ENCODE measurements at places on chromosomes 7 and 10.

DNA sequence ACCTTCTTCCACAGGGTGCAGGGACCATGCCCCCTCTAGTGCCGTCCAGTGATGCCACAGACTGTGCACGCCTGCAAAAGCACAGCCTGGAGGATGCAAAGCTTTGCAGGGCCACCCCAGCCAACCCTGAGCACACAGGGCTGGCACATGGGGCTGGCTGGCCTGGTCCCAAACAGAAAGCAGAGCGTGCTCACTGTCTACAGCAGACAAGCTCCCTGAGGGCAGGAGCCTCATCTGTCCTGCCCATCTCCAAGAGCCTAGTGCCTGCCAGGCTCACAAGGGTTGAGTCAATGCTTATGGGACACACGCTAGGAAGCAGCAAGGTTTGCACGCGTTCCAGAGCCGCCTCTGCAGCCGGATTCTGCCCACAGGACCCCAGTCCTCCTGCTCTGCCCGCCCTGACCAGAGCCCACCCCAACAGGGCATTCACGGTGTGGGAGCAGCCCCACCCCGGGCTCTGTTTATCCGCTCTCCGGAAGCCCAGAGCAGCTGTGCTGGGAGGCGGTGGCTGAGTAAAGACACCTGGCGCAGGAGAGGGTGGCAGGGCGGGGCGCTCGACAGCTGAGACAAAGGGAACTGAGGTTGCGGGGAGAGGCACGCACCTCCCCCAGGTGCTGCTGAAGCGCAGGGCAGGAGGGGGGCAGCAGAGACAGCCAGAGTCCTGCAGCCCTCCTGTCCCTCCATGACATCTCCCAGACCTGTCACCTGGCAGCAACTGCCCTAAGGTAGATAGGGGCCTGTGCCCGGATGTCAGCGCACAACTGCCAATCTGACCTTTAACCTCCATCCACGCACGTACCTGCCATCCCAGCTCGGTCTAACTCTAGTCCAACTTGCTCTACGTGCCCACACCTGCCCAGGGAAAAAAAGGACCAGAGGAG is 4.3 kb downstream of the KCNH2 start:
- no peak for DNase-seq

DNA sequence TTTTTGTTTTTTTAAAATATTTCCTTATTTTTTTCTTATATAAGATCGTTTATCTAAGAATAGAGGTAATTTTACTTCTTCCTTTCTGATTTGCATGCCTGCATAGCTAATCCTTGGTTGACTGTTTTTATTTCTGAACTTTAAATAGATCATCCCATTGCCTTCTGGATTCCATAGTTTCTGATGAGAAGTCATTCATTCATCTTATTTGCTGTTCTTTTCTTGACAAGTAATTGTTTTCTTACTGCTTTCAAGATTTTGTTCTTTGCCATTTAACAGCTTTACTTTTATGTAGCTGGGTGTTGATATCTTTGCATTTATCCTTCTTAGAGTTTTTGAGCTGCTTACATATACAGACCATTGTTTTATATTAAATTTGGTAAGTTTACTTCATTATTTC is 437.9 kb downstream of the SDK1 start:
- DNase-seq: no peak

- no peak for DNase-seq
Measured at GRCh38 chr10:129277841-129278240, 189.2 kb upstream of the MGMT start.

- no peak for DNase-seq
Measured at GRCh38 chr7:80054356-80054755, 80.3 kb upstream of the GNAI1 start.

DNA sequence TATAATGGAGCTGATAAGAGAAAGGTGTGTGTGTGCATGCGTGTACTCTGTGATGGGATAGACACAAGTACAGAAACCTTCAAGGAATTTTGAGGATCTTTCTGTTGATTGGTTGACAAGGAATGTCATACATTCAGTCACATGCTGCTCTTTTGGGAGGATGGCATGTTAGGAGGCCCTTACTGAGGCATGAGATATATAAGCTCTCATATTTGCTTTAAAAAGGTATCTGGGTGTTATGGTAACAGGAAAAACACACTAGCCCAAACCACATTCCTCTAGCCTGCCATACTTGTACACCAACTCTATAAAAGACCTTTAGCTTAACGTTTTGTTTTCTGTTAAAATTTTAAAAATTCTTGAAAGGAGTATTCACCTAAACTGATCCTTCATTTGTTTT is 72.5 kb upstream of the EGFR start:
- no peak for DNase-seq

DNA sequence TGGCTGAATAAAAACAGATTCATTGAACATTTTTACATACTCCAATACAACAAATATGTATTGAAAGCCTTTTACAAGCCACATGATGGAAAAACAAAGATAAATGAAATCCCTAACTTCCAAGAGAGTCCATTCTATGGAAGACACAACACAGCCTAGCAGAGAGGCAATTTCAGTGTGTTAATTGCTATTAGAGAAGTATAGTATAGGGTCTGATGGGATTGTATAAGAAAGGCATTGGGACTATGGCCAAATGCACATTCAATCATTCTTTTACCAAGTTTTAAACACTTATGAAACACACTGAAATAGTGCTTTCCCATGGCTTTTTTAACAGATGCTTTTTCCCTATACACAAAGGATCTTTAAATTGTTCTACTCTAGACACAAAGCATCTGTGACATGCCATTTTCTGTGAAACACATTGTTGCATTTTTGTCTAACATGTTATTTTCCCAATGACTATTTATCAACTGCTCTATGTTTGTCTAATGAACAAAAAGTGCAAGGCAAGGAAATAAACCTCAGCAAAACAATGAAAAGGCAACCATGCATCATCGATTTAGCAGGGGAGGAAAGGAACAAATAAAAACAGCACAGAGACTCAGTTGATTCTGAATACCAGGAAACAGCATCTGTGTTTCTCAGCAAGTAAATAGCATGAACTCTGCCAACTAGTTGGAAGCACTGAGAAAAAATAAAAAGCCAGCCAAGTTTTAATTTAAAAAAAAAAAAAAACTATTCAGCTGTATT is 42.4 kb upstream of the PHYHIPL start:
- no peak for DNase-seq

DNA sequence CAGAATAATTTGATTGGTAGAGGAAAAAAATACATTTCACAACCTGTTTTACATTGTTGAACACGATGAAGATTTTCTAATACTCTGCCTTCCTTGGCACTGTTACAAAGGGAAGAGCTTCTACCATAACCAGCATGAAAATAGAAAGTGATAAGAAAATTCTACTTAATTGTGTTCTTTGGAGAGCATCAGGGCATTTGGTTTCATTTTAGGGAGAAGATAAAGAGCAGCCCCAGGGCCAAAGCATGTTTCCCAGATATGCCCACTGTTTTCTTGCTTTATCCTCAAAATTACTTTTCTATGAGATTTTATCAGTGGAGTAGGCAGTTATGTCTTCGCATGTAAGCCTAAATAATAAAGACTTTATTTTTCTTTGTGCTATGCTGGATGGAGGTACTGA is 9.5 kb downstream of the CHRM2 start:
- no peak for DNase-seq

DNA sequence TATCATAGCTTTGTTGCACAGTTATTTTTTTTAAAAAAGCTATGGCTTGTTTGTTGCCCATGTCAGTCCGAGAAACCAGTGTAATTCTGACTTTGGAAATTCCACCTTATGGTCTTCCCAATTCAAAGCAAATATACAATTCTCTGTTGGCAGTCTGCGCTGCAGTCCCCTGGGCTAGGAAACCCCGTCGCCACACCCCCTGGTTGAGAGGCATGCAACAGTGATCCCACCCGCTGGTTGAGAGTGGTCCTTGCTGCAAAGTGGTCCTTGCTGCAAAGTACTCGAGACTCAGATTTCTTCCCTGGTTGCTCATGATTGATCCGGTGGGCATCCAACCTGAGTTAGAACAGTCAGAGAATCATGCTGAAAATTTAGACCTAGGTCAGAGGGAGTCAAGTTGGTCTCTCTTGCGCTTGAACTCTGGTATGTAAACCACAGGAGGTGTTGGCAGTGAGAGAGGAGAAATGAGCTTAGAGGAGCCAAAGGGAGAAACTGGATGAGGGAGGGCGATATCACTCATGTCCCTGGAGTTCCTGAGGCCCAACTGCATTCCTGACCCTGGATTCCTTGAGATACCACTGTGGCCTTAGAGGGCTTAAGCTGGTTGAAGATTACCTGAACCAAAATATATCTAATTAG is 45.0 kb upstream of the STK17A start:
- DNase-seq: no peak

DNA sequence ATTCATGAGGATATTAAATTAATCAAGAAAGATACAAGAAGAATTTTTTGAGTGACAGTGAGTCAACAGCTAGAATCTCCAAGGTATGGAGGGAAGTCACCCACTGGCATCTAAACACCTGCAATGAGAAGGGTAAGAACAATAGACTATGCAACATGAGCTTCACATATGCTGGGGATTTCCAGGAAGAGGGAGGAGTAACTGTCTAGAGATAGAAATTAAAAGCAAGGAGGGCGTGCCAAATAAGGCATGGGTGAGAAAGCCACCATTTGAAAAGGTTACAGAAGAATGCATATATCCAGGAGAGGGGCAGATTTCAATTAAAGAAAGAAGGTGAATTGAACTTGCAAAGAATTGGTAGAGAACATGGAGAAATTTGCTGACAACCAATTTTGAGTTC is 365.7 kb downstream of the GPR37 start:
- DNase-seq: no peak

- DNase-seq: peak; percentile 46
Measured at GRCh38 chr10:130159192-130159794, 23.1 kb downstream of the GLRX3 start.

DNA sequence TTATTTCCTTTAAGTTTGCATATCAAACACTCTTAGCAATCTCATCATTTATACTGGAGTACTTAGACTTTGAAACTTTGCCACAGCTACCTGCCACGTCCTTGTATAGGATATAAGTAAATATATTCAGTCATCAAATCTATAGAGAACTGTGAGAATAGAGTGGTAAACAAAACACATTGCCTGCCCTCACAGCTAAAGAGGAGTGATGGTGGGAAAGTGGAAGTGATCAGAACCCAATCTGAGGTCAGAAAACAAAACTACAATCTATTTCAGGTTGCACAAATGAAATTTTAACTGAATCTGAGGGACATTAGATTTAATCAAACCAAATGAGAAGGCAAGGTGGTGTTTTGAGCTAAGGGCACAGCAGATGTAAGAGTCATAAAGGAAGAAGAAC is 74.8 kb downstream of the ZEB1 start:
- no peak for DNase-seq

GRCh38 chr10:122213766-122214165 is 57.3 kb upstream of the BTBD16 start:
- no peak for DNase-seq

DNA sequence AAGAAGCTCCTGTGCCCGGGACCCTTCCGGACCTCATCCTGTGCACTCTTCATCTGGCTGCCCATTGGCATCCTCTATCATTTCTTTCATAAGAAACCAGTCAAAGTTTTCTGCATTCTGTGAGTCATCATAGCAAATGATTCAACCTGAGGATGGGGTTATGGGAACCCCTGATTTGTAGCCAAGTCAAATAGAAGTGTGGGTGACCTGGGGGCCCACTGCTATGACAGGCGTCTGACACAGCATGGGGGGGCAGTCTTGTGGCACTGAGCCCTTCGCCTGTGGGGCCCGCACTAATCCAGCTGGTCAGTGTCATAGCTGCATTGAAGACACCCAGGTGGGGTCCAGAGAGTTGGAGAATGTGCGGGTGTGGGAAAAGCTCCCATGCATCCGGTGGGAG is 230.4 kb downstream of the USP6NL start:
- DNase-seq: no peak

DNA sequence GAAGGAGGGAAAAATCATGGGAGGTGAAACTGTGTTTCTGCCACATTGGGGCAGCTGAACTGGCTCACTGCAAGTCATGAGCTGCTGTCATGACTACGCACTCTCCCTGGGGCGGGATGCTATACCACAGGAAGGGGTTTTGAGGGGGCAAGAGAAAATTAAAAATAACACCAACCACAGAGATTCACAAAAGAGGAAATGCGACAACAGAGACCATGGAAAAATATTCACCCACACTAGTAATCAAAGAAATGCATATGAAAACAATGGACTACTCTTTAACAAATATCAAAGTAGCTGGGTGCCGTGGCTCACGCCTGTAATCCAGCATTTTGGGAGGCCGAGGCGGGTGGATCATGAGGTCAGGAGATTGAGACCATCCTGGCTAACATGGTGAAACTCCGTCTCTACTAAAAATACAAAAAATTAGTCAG is 65.2 kb upstream of the TM9SF3 start:
- DNase-seq: peak; percentile 46

DNA sequence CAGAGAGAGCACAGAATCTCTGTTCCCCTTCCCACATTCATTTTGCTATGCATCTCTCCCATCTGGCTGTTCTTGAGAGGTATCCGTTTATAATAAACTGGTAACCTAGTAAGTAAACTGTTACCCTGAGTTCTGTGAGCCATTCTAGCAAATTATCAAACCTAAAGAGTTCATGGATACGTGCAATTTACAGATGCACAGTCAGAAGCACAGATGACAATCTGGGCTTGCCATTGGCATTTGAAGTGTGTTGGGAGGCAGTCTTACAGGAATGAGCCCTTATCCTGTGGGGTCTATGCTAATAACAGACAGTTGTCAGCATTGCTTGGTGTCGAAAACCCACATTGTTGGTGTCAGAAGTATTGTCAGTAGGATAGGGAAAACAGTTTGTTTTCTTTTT is 151.8 kb downstream of the CFTR start:
- DNase-seq: no peak

Data from activated CD4-positive, alpha-beta T cell treated with anti-CD3 and anti-CD28 coated beads, Interleukin-10, Interleukin-2, amounts not matched to agents 100 ng/mL and 50 ng/mL, durations not matched to agents 16 hours and 8 hours (primary cell).